CD8-positive, alpha-beta memory T cell (primary cell): ENCODE measurements at places on chromosomes 3 and 15.

DNA sequence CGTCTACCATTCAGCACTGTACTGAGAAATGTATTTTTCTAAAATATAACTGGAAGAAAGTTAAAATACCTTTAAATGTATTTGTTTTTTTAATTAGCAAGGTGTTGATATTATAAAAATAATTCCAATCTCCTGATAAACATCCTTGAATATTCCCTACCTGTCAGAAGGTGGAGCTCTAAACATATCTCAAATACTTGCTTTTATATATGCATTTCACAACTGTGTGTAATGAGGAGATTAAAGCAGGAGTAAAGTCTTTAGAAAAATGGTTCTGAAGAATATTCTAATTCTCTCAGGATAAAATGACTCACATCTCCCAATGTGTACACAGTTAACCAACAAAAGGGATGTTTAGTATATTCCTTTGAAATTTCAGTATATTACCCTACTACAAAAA lies 422.7 kb downstream of the PLCL2 start:
- DNase-seq: no peak

DNA sequence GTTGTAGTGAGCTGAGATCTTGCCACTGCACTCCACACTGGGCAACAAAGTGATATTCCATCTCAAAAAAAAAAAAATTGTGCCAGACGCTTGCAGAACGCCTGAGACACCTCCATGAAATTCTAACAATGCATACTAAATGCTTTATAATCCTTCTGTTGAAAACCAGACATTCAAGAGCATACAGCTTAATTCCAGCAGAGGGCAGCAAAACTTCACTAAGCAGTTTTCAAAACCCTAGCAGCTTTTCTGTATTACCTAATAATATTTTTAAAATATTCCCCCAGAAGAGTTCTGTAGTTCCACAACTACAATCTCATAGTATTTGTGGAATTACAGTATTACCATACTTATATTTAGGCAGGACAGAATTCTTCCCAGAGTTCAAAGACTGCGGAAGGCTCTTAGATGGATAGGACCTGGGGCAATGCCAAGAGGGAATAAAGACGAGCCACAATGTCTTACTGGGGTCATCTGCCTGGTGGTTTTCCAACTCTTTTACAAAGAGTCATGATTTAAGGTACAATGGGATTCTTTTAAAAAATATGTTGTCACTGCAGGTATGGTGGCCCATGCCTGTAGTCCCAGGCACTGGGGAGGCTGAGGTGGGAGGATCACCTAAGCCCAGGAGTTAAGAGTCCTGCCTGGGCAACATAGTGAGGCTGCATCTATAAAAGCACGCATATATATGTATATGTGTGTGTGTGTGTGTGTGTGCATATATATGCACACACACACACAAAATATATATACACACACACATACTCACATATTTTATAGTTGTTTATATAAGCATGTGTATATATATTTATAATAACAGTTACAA lies 19.6 kb upstream of the TASOR start:
- peak; percentile 34 for DNase-seq

GRCh38 chr3:138942271-138942670 lies 4.7 kb downstream of the FOXL2 start:
- no peak for DNase-seq

GRCh38 chr3:65593780-65594752 lies 444.7 kb downstream of the MAGI1 start:
- DNase-seq: no peak

DNA sequence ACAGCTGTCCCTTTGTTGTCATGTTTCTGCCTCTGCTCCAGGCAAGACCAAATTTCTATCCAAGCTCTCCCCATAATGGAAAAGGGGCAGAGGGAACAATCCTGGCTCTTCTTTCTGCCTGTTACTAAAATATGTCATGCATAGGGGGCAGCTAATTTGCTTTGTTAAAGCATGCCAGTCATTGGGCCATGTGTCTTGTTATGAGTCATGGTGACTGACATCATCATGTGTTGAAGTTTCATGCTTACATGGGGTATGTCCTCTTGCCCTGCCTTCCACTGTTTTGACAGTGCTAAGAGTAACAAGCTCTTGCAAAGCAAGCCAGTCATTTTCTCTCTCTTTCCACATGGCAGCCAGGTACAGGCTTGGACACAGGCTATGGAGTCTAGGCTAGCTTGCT lies 268.9 kb downstream of the GABRB3 start:
- no peak for DNase-seq

DNA sequence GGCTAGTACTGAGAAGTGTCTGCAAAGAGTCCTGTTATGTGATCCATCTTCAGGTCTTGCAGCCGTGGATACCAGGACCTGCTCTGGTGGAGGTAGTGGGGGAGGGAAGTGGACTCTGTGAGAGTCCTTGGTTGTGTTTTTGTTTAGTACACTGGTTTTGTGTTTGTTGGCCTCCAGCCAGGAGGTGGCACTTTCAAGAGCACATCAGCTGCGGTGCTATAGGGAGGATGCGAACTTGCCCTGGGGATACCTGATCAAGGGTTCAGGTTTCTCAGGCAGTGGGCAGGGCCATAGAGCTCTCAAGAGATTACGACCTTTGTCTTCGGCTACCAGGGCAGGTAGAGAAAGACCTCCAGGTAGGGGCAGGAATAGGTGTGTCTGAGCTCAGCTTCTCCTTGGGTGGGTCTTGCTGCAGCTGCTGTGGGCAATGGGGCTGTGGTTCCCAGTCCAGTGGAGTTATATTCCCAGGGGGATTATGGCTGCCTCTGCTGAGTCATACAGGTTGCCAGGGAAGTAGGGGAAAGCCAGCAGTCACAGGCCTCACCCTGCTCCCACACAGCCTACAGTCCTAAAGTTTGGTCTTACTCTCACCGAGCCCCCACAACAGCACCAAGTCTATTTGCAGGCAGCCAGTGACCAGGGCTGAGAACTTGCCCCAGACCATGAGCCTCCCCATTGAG lies 132.8 kb upstream of the NPHP3 start:
- DNase-seq: no peak

GRCh38 chr3:98343647-98344507 lies 9.8 kb upstream of the OR5K4 start:
- DNase-seq: peak; percentile 16

- no peak for DNase-seq
Measured at GRCh38 chr15:62877276-62877857, 165.2 kb upstream of the TPM1 start.

GRCh38 chr15:100937171-100937570 lies 18.0 kb downstream of the LRRK1 start:
- DNase-seq: no peak

DNA sequence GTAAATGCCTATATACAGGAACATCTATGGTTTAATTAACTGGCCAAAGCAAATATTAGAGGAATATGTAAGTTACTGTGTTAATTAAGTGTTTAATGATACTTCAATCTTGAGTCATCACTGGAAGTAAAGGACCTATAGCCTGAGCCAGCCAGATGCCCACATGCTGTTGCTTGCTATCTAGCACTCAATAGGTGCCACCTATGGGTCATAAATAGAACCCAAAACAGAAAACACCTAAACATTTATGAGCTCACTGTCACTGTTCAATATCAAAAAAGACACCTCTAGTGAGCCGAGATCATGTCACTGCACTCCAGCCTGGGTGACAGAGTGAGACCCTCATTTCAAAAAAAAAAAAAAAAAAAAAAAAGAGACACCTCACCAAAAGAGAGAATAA lies 48.4 kb upstream of the IP6K2 start:
- no peak for DNase-seq

DNA sequence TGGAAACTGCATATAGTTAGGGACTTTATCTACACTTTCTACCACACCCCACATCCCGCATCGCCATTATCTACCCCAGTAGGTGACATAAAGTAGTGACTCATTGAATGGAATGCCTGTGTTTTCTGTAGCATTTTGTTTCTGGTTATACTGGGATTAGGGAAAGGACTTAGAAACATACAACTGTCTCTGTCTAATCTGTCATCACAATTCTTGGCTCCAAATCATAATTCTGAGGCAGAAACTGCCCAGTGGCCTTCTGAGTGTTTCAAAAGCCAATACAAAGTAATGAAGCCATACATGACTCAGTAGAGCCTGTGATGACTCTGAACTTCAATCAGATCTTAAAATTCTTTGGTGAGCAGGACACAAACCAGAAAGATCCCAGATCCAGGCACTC lies 115.7 kb upstream of the CHRM5 start:
- DNase-seq: no peak

DNA sequence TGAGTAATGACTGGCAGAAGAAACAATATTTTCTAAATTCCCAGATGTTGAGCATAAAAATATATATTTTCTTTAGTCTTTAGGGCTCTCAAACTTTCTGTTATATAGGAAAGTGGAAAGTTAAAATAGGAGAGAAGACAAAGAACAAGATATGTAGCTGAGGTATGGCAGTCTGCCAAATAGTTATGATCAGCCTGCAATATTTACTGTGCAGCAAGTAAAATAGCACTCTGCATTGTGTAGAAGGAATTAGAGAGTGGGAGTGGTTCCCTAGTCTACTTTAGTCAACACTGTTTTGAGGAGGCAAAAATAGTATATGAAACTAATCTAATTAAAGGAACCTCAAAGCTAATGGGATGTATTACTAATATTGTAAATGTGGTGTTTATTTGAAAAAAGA lies 978.1 kb upstream of the ALCAM start:
- DNase-seq: no peak

DNA sequence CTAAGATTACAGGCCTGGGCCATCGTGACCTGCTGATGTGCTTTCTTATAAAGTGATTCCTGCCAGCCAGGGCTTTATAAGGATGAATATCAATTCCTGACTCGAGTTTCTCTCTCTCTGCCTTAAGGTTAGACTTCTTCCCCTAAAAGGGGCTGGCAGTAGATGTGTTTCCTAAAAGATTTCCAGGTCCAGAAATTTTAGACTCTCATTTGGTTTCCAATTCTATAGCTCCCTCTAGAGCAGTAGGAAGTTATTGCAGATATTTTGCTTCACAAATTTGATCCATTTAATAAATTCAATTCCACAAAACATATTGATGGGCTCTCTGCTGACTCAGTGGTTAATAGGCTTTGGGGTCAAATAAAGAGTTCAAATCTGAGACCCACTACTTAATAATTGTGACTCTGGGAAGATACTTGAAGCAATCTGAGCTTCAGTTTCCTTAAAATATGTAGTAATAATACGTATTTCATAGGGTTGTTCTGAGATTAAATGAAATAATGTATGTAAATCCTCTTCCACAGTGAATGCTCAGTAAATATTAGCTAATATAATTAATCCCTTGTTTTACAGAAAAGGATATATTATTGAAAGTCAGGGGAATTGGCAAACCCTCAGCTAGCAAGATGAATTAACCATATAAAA lies 2.1 kb downstream of the TRIM69 start:
- no peak for DNase-seq

DNA sequence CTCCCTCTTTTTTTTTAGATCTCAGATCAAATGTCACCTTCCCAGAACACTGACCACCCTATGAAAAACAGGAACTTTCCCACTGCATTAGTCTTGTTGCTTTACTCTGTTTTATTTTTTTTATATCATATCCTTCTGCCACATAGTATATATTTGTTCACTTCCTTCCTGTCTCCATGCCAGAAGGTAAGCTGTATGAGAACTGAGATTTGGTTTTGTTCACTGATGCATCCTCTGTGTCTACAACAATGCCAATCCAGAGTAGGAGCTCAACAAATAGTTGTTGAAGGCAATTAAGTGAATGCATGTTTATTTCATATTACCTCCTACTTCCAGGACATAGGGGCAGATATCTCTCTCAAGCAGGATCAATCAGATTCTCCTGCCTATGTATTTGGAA lies 114.4 kb downstream of the TPRG1 start:
- DNase-seq: no peak

- no peak for DNase-seq
Measured at GRCh38 chr3:168859574-168859973, 763.9 kb upstream of the GOLIM4 start.

- DNase-seq: no peak
Measured at GRCh38 chr3:184583578-184584451, 22.2 kb downstream of the EPHB3 start.

GRCh38 chr15:39051626-39052322 lies 487.2 kb upstream of the RASGRP1 start:
- no peak for DNase-seq

GRCh38 chr15:88627463-88627862 lies 6.3 kb downstream of the AEN start:
- DNase-seq: peak; percentile 86

- no peak for DNase-seq
Measured at GRCh38 chr15:87287156-87287555, 969.4 kb downstream of the NTRK3 start.

DNA sequence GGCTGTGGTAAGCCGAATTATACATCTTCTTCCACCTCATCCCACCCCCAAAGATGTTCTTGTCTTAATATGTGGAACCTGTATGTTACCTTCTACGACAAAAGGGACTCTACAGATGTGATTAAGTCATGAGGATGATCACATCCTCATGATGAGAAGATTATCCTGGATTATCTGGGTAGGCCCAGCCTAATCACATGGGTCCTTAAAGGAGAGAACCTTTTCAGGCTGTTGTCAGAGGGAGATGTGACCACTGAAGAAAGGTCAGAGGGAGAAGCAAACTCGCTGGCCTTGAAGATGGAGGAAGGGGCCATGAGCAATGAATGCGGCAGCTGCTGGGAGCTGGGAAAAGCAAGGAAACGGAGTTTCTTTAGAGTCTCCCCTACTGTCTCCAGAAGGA lies 12.9 kb upstream of the SCG3 start:
- DNase-seq: no peak

- no peak for DNase-seq
Measured at GRCh38 chr15:89113296-89114024, 25.2 kb downstream of the ABHD2 start.

GRCh38 chr3:27044931-27045481 lies 324.2 kb downstream of the NEK10 start:
- DNase-seq: no peak

DNA sequence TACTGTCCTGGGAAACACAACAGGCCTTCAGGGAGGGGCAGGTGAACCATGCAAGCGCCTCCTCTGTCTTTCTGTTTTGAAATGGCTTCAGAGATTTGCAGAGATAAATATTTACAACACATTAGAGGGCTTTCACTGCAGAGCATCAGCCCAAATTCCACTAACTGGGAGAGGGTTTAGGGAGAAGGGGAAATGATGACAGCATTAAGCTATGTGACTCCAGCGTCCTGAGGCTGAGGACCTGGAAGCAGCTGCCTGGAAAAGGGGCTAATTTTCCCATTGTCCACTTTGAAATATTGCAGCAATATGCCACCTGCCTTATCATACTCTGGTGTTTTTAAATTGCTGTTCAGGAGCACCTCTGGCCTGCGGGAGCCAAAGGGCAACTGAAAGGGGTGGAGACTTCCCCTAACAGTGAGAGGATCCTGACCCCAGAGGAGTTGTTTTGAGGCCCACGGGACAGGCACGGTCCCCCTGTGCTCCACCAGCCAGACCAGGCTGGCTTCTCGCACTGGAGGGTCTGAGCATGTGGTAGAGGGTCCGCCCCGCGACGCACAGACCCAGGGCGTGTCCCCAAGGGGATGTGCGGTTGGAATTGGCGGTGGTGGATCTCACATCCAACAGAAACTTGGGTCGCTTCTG lies 110.6 kb downstream of the XXYLT1 start:
- no peak for DNase-seq

GRCh38 chr3:87634426-87634825 lies 358.0 kb upstream of the POU1F1 start:
- no peak for DNase-seq
